ENCODE measurements at places on chromosomes 3 and 15.

DNA sequence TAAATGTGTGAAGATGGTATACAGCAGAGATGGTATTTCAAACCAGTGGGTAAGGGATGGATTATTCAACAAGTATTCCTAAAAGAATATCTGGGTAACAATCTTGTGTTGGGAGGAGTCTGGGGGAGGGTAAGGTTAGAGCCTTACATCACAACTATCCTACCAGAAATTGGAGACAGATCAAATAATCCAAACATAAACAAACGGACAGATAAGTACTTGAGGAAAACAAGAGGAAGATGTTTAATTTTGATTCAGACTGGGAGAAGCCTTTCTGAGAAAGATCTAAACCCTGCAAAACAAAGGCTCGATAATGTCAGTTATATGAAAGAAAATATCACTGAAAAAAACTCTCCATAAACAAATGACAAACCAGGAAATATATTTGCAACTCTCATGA lies 77.9 kb downstream of the SLC9A9 start:
- no peak for DNase-seq

- DNase-seq: no peak
Measured at GRCh38 chr3:16255726-16256125, 9.0 kb downstream of the DPH3 start.

DNA sequence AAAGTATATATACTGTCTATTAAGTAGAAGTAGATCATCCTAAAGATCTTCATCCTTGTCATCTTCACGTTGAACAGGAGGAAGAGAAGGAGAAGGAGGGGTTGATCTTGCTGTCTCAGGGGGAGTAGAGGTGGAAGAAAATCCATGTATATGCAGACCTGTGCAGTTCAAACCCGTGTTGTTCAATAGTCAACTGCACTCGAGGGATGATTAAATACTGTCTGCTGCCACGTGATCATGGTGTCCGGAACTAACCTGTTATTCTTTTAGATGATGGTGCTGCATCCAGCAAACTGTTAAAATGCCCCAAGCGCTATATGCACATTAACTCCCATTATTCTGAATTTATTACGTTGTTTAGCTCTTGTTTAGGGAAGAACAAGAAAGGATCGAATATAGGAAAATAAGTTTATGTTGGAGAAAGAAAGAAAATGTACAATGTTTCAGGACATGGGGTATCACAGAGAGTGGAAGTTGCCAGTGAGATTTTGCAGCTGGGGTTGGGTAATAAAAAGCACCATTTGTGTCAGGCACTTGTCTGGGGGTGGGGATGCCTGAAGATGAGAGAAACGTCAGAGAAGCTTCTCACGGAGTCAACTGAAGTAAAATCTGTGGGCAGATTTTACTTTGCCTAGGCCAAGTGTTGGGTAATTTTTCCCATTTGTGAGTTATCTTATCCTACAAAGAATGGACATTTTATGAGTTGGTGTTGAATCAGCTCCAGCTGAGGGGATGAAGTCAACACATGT lies 229.2 kb downstream of the RYR3 start:
- DNase-seq: no peak

- no peak for DNase-seq
Measured at GRCh38 chr15:49101536-49101935, 53.9 kb downstream of the COPS2 start.

DNA sequence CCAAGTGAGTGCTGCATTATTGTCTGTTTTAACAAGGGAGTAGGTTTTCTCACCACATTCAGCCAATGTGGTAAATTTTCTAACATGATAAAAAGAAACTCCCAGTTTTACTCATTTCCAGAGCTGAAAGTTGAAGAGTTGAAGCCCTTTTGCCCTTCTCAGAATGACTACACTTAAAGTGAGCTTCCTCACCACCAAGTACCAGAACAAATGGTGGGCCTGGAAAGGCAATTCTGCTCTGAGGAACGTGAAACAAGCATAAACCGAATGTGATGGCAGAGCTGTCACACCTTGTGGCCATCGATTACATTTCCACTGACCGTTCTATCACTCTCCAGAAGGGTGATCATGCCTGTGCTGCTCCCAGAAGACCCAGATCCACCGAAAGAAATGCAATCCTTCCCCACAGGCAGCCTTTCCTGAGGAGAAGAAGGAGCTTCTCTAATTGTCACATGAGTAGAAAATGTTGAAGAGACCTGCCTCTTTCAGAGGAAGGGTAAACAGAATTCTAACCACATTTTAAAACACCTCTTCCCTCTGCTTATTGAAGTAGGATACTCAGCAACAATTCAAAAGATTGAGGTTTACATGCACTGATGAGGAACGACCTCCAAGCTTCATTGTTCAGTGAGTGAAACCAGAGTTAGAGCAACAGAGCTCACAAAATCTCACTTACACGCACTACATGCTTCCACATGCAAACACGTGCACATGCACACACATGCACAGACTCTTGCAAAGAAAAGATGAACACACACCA lies 21.4 kb upstream of the CCR9 start:
- no peak for DNase-seq

DNA sequence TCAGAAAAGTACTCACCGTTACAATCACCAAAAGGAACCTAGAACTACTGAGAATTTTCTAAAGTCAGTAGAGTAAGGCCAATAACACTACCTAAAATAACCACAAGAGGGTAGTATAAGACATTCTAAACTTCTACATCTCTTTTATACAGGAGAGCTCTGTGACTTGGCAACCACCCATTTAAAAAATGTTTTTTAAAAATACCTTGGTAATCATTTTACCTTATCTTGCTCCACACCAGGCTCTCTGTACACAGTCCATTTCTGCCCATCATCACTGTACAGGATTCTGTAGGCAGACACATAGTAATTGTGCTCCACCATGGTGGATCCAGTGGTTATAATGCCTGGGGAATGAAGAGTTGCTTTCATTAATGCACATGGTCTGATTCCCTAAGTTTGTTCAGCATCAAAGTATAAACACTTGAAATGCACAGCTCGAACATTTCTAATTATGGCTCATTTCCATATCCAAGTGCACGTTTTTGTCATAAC lies 54.5 kb downstream of the ST3GAL6 start:
- peak; percentile 1 for DNase-seq

GRCh38 chr15:55586808-55587207 lies 1.3 kb downstream of the PYGO1 start:
- DNase-seq: no peak

DNA sequence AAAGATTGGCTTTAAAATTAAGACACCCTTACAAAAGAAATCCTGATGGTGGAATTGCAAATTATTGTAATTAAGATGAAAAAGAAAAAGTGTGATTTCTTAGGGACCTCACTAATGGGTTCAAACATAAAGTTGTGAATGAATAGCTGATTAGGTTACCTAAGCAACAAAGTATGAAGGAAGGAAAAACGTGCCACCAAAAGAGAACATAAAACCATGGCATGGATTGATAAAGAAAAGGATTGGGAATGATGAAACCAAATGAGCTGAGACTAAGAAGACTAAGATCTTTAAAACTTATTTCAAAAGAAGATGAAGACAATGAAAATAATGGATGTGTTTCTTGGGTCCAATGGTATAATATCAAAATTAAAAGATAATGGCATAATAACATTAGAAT lies 32.2 kb upstream of the GUCA1C start:
- no peak for DNase-seq

DNA sequence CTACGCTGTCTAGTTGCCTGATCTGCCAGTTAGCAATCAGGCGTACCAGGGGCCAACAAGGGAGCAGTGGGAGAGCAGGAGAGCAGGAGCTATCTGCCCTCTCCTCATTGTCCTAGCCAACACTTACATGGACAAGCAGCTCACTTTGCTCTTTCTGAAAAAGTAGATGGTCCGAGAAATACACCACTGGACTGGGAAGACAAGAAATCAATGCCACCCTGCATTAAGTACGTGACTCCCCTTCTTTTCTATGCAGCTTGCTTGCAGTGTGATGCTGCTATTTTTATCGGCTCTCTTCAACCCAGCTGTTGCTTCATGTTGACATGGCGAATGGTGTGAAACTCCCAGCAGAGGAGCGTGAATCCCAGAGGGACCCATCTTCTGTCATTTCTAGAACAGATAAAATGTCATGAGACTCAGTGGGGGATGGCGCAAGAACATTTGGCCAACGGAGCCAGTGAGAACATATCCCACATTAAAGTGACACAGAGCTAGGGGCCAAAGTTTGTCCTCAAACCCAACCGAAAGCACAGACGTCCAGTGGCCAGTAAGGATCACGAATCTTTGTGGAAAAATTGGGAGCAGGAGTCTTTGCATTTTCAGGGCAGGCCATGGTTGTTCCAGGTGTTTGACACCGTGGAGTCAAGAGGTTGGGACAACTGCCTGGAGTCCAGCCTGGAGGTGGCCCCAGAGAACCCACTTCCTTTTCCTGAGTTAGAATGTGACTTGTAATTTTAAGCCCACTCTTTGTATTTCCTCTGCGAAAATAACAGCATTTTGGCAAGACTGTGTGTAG lies 53.7 kb upstream of the MEF2A start:
- DNase-seq: no peak

- no peak for DNase-seq
Measured at GRCh38 chr3:13515786-13516759, 32.9 kb upstream of the FBLN2 start.

- peak; percentile 42 for DNase-seq
Measured at GRCh38 chr15:90062023-90062442, 40.2 kb downstream of the IDH2 start.

DNA sequence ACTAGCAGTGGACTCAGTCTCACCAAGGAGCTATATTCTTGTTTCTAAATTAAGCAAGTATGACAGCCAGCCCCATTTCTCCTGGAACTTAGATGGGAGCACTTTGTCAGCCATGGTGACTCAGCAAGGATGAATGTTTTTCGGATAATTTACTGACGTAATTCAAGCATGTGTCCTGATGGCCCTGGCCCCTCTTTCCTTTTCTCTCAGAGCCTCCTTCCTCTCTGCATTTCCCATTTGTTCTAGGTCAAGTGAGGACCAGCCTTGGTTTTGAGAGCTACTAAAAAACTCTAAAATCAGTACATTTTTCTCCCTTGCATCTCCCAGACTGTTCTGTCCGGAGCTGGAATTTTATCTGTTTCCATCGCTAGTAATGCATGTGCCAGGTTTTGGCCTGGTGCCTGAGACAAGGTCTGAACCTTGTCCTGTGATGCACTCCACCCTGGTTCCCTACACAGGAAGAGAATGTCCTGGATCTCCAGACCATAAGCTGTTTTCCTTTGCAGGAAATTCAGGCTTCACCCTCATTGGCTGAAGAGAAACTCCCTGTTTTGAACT lies 256.6 kb upstream of the ROPN1 start:
- no peak for DNase-seq

- DNase-seq: peak; percentile 34
Measured at GRCh38 chr3:36875397-36875796, 69.5 kb downstream of the TRANK1 start.

DNA sequence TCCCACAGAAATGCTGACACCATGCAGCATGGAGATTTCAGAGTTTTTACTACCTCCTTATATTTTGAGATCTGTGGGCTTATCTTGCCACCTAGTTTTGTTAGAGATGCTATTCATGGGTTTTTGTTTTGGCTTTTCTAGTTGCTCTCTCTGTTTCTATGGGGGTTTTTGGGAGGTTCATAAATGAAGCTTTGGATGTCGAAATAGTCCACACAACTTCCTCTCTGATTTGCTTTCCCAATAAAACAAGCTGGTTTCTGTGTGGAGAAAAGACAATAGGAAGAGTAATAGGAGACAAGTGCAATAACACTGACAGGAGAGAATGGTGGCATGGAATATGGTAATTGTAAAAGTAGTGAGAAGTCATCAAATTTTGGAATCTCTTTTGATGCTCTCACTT lies 106.8 kb upstream of the GPR149 start:
- no peak for DNase-seq

DNA sequence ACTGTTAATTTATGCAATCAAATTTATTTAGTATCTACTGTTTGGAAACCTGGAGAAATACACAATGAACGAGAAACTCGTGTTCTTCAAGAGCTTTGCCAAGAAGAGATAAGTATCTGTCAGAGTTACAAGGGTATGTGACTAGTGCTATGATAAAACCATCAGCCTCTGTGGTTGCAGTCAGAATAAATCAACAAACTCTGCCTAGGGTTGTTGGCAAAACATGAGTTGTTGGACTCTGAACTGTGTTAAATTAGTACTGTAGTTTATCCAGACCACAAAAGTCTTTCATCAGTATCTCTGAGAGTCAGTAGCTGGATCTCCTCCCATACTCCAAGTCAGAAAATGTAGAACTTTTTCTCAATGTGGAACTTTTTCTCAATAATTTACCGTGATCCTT lies 918.4 kb downstream of the NAALADL2 start:
- DNase-seq: no peak

- no peak for DNase-seq
Measured at GRCh38 chr3:192409201-192409837, 318.0 kb downstream of the FGF12 start.

DNA sequence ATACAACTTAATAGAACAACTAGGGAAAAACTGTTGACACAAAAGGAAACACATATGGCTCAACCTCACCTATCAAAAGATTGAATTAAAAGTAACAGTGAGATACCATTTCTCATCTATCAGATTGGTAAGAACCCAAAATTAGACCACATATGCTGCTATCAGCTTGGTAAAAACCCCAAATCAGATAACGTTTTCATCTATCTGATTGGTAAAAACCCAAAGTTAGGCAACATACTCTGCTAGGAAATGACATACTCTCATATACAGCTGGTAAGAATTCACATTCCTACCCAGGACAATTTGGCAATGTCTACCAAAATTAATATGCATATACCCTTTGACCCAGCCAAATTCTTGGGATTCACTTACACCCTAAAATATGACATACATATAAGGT lies 26.3 kb downstream of the NRG4 start:
- DNase-seq: no peak

- DNase-seq: no peak
Measured at GRCh38 chr15:73936181-73936580, 9.9 kb downstream of the LOXL1 start.

DNA sequence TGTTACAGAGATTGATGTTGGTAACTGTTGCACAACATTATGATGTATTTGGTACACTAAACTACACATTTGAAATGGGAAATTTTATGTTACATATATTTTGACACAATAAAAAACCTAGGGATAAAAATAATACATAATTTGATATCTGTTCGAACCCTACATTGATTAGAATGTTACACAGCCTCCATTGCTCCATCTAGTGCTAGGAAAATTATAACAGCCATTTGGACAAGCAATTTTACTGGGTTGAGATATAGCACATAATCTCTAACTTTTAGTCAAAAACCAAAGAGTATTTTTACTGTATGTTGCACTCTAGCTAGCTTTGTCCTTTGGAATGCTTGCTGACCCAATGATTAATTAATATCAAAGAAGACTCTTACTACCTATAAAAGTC lies 108.1 kb downstream of the LSAMP start:
- no peak for DNase-seq

Measured in immature natural killer cell (primary cell).